CD4-positive, alpha-beta T cell (primary cell): ENCODE measurements at places on chromosomes 7 and 10. TPM values are rescaled to one million over a fixed set of nuclear protein-coding genes. Genes with fewer than 3 reads are reported as not detected.

- no peak for DNase-seq
These were observed 100.5 kb downstream of the FGFR2 start for GRCh38 chr10:121497513-121498470.

- DNase-seq, result no peak
These were observed 449.9 kb upstream of the ANKRD30A start for GRCh38 chr10:36675458-36675880.

- DNase-seq, result no peak
These were observed 42.3 kb downstream of the IKZF1 start for GRCh38 chr7:50346545-50347497.

GRCh38 chr10:1035201-1035600 is 9.5 kb upstream of the IDI2 start:
- DNase-seq, result no peak

WEE2 gene
- total RNA-seq, result 0.14 TPM

DNA sequence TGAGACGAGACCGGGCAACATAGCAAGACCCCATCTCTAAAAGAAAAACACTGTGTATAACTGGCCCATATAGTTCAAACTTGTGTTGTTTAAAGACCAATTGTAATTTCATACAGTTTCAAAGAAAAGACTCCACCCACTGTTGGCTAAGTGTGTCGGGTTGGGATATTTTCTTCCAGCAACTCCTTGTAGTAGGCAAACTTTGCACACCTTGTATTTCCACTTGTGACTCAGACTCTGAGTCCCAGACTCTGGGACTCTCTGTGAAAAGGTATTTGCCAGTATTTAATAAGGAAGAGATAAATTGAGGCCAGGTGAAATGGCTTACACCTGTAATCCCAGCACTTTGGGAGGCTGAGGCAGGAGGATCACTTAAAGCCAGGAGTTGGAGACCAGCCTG is 29.3 kb upstream of the RHBDD2 start:
- DNase-seq, result no peak

DNA sequence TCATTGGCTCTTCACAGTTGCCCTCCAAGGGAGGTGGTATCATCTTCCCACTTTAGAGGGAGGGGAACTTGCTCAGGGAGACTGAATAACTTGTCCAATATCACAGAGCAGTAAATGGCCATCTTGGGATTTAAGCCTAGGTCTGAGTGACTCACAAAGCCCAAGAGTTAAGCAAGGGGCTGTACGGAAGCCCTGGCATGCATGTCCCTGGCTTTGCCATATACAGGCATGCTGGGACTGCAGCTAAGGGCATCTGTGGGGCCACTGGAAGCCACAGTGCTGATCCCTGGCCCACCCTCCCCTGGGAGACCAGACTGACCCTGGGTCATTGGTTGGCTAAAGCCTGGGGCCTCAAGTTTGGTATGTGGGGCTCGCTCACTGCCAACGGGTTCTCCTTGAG is 3.1 kb downstream of the VSIR start:
- no peak for DNase-seq

CEP55 gene
- 0.16 TPM for total RNA-seq

TRIM50 gene
- 0.17 TPM for total RNA-seq

- no peak for DNase-seq
These were observed 14.9 kb downstream of the STRA8 start for GRCh38 chr7:135248546-135248945.

- DNase-seq, result no peak
These were observed 38.6 kb downstream of the IL6 start for GRCh38 chr7:22765609-22766008.

DNA sequence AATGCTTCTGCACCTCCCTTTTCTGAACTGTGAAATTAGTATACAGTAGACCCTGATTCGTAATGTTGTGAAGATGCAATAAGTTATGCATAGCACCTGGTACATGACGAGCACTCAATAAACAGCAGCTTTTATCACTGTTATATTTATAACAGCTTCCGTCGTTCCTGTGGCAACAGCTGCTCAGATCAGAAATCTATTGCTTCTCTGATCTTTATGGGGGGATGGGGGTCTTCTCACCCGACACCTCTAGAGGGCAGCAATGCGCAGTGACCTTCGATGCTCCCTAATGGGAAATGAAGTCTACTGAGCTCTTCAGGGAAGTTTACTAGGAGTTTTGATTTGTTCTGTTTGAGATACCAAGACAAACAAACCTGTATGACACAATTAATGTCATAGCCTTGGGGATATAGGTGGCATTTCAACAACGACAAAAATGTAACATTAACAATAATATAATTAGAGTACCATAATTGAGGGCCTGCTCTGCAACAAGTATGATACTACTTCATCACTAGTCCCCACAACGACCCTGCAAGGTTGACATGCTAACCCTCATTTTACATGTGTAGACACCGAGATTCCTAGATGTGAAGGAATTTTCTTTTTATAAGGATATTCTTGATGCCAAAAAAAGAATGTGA is 289.6 kb downstream of the SFMBT2 start:
- peak; percentile 75 for DNase-seq

TRPV6 gene
- not detected for total RNA-seq

DNA sequence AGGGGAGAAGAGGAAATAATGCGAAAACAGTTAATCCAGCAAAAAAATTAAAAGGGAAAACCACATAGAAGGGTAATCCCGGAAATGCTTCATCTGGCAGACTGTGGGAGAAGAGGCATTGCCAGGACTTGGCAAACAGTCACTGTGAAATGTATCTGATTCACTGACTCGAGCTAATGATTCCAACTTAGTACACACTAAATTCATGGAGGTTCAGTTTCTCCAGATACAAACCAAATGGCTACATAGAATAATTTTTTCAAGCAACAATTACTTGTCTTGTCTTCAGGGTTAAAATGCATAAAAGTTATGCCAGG is 36.4 kb downstream of the GDI2 start:
- no peak for DNase-seq

- no peak for DNase-seq
These were observed 154.0 kb upstream of the KLF14 start for GRCh38 chr7:130887957-130888371.

- DNase-seq, result no peak
These were observed 178.3 kb downstream of the SKIDA1 start for GRCh38 chr10:21347043-21347784.

DNA sequence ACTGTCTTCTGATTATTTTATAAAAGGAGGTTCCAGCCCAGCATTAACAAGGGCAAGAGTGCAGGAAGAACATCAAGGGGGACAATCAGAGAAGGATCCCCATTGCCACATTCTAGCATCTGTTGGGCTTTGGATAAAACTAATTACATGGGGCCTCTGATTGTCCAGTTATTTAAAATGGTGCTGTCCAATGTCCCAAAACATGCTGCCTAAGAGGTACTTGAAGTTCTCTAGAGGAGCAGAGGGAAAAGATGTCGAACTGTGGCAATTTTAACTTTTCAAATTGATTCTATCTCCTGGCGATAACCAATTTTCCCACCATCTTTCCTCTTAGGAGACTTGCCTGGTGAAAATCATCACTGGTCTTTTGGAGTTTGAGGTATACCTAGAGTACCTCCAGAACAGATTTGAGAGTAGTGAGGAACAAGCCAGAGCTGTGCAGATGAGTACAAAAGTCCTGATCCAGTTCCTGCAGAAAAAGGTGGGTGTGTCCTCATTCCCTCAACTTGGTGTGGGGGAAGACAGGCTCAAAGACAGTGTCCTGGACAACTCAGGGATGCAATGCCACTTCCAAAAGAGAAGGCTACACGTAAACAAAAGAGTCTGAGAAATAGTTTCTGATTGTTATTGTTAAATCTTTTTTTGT is 2.3 kb downstream of the IL6 start:
- no peak for DNase-seq

DNA sequence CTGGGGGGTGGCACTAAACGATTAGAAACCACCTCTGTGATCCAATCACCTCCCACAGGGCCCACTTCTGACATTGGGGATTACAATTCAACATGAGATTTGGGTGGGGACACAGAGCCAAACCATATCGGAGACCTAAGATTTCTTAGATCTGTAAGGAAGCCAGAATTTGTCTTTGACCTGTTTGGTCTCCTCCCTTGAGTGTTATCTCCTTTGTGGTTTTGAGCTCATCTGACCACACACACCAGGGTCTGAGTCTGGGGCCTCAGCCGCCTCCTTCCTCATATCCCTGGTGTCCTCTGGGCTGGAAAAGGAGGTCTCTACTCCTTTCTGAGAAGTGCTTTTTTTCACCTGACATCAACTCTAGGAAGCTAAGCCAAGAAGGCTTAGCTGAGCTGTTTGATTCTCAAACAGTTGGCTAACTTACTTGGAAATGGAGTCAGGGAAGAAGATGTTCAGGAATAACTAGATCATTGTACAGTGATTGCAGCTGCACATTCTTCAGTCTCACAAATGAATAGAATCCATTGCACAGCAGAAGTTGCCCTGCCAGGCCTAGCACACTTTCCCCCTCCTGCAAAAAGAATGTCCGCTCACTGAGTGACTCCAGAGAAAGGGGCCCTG is 167.4 kb downstream of the ARHGAP21 start:
- DNase-seq, result no peak

DNA sequence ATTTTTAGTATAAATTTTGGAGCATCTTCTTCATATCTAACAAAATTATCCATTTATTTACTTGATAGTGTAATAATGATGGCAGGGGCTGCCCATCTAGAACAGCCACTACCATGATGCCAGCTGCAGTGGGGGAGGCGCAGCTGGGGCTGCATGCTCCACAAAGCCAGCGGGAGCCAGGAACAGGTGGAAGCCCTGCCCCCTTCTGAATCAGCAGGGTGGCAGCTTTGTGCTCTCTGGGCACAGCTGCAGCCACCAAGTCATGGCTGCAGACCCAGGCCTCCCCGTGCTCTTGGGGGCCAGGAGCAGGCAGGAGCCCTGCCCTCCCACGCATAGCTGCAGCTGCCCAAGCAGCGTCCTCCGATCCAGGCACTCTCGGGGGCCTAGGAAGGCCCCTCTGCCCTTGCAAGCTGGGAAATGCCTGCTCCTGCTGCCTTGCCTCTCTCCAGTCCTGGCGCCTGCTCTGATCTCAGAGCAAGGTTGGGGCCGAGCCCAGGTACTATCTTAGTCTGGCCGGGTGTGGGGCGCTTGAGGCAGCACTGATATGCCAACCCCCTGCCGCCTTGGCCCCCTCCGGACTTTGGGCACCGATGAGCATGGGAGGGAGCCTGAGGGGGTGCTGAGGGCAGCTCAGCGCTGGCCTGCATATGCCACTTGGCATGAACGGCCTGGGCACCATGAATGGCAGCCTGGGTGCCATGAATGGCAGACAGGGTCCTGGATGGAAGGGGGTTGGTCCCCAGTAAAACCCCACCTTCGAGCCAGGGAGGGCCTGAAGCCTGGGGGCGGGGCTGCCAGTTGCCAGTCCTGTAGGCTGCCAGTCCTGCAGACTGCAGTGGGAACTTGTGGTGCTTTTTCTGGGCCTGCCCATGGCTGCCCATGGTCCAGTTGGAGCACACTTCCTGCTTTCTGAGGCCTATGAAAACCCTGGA is 1110.8 kb upstream of the POT1 start:
- no peak for DNase-seq

GRCh38 chr10:88086187-88086960 is 222.9 kb downstream of the PTEN start:
- DNase-seq, result no peak

GRCh38 chr7:8035647-8036518 is 67.3 kb downstream of the GLCCI1 start:
- no peak for DNase-seq
